CD4-positive, alpha-beta T cell (primary cell): ENCODE measurements at places on chromosomes 7 and 10.

- DNase-seq: peak; percentile 7
These were observed 91.8 kb downstream of the ARHGAP12 start for GRCh38 chr10:31836569-31837406.

- no peak for DNase-seq
These were observed 721.7 kb upstream of the GALNT17 start for GRCh38 chr7:70410134-70410750.

DNA sequence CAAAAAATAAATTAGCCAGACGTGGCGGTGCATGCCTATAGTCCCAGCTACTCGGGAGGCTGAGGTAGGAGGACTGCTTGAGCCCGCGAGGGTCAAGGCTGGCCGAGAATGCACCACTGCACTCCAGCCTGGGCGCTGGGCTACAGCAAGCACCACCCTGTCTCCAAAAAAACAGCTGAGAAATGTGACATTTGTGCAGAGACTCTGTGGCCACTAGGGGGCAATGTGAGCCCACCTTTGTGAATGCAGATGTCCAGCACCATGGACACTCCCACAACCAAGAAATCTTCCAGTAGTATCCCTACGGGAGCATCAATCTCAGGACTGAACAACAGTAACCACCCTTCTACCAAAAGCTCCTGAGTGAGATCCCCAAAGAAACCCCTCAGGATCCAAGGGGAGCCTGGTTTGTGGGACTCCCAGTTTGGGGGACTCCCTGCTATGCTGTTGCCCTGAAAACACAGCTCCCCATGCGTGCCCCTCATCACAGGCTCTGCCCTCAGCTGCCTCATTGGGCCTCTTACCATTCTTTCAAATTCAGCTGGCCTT, 6.2 kb upstream of the AHCYL2 start:
- peak; percentile 88 for DNase-seq

DNA sequence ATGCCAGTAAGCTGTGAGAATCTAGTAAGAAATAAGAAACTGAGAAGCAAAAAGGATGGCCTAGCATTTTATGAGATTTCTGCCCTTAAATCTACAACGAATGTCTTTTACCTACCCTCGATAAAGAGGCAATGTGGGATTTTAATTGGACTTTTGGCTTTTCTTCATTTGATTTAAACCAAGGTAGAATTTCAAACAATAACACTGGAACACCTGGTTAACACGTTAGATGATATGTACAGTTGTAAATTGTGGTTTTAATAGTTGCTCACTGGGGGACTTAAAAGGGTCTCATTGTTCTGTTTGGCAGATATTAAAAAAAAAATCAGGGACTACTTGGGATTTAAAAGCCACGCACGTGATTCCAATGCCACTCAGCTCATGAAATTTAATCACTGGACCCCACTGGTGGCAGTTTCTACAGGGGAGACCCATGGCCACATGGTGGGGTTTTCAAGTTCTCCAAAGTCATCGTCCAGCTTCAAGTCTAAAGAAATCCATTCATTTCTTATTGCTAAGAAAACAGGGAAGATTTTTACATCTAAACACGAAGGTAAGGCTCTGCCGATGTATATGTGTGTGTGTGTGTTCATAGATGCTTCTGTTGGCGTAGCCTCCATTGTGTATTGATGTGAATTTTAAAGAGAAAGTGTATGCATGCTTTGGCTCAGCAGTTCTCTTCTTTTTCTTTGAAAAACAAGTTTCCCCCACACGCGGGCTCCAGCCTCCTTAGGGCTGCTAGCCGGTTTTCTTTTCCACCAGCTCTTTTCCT, 588.6 kb upstream of the MKI67 start:
- no peak for DNase-seq

DNA sequence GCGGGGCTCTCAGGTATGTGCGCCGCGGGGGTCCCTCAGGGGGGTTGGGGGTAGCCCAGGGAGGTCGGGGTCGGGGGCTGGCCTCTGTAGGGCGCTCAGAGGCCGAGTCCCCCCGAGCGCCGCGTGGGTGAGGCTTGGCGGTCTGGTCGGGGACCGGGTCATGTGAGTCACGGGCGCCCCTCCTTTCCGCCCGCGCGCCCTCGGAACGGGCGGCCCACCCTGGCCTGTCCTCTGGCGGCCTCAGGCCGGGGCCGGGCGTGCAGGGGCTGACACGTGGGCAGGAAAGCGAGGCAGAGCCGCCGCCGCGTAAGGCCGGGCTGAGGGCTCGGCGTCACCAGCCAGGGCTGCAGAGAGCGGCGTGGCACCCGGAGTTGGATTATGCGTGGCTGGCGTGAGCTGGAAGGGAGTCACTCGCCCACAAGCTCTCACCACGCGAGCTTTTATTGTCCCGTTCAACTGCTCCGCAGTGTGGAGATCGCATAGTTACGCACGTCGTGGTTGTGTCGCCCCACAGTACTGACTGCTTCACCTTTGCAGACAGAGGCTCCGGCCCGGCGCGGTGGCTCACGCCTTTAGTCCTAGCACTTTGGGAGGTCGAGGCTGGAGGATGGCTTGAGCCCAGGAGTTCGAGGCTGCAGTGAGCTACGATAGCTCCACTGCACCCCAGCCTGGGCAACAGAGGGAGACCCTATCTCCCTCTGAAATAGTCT, 385 bp downstream of the SHLD2 start:
- peak; percentile 72 for DNase-seq

GRCh38 chr7:37234334-37234733, 214.3 kb downstream of the ELMO1 start:
- no peak for DNase-seq

- no peak for DNase-seq
These were observed 27.5 kb downstream of the MICALL2 start for GRCh38 chr7:1431634-1432380.

GRCh38 chr7:70618020-70618551, 513.9 kb upstream of the GALNT17 start:
- DNase-seq: no peak

DNA sequence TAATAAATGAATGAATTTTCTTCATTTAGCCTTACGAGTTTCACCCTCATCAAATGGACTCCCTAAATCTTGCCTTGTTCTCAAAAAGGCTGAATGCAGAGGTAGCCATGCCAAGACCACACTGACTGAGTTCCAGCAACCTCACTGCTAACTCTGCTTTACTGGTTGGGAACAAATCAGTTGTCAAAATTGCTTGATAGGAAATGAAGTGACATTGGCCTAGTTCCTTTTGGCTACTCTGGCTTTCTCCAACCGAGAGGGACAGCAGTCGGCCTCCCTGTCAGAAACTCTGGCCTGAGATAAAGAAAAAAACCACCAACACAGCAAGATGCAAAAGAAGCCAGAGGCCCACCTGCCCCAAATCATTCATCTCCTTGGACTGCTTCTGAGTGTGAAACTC, 87.0 kb downstream of the PPP1R3C start:
- DNase-seq: no peak

DNA sequence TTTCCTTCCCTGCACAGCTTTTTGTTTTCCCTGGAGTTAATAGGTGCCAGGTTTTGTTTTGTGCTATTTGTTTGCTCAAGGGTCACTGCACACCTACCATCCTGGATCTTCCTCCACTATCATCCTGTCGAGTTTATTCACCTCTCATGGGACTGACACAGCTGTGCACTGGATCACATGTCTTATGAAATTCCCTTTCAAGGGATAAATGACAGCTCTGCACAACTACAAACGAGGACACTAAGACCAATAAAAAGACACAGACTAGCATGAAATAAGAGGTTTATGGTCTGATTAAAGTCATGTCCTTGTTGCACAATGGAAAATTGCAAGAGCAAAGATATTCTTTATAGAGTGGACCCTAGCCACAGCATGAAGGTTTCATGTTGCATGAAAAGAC, 76.7 kb upstream of the SFMBT2 start:
- no peak for DNase-seq

GRCh38 chr10:50850578-50851230, 34.7 kb downstream of the A1CF start:
- no peak for DNase-seq

DNA sequence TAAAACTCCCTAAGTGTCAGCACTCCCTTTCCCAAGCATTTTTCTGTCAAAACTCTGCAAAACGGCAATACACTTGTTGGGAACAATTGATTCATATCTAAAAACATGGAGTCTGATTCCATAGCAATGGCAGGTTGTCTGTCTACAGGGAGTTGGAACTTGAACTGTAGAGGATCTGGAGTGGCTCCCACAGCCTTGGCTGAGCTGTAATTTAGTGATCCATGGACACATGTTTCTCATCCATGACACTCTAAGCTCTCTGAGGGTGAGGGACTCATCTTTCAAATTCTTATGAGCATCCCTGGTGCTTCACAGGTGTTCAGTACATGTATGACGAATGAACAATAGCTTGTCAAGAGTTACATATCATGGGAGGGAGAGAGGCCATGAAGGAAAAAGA, 466.1 kb downstream of the GRID1 start:
- no peak for DNase-seq
